Head of caudate nucleus (tissue), 42 donors: ENCODE measurements at places on chromosomes 7 and 10.

GRCh38 chr7:18086165-18087025 lies 58.7 kb upstream of the PRPS1L1 start:
- peak; percentile 36 for DNase-seq

DNA sequence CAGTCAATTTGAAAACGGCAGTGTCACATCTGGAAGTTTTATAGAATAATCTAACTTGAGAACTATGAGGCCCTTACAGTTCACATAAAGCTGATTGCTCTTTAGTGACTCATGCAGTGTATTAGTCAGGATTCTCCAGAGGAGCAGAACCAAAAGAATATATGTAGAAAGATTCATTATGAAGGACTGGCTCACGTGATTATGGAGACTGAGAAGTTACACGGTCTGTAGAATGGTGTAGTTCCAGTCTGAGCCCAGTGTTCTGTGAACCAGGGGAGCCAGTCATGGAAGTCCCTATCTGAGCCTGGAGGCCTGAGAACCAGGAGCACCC lies 21.5 kb downstream of the RBM33 start:
- no peak for DNase-seq

DNA sequence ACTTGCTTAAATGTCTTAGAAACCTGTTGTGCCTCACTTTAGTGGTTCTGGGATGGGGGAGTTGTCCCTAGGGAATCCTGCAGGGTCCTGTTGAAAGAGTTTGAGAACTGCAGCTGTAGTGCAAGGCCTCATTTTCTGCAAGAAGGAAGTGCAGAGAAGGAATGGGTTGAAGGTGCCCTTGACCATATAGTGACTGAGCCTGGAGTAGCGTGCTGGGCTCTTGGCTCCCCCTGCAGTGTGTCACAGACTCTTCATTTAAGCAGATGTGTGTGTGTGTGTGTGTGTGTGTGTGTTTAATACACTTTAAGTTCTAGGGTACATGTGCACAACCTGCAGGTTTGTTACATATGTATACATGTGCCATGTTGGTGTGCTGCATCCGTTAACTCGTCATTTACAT lies 92.2 kb downstream of the GRK5 start:
- no peak for DNase-seq

- no peak for DNase-seq
Measured at GRCh38 chr10:29859521-29860130, 199.8 kb downstream of the JCAD start.

DNA sequence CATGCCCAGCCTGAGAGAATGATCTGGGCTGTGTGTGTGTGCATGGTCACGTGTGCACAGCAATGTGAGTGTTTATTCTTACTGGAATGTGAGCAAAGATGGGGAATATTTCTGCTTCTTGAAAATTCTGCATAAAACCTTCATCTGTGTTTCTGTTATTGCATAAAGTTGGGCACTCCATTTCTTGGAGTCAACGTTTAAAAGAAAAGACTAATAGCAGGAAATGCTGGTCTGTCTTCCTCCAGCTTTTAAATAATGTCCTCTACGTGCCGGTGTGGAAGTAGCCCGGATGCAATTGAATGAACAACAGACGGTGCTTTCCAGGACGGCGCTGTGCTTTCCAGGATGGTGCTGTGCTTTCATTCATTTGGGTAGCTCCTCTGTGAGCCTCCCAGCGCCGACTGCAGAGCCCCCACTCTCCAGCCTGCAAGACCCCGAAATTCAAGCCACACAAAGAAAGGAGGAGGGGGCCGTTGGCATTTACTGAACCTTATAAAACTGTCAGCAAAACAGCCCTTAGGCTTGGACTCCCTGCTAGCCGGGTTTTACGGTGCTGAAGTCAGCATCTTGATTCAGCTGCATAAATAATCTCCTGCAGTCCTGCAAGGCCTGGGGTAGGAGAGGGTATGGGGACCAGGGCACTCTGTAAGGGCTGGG lies 158.2 kb upstream of the PRKCQ start:
- DNase-seq = no peak

DNA sequence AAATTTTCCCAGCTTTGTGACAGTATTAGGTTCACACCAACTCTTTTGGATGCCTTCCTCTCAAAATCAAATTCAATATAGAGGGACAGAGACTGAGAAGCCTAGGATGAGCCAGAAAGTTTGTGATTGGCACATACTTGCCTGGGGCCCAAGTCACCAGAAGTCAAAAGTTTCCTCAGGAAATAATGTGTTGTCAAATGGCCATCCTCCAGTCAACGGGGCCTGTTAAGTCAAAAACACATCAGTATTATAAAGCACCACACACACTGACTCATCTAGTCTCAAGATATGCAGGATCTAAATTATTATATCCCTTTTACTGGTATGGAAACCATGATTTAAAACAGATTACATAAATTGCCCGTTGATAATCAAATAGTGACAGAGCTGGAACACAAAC lies 158.1 kb downstream of the AHR start:
- DNase-seq = no peak

- DNase-seq = no peak
Measured at GRCh38 chr10:63246356-63246755, 113.2 kb downstream of the NRBF2 start.

- DNase-seq = no peak
Measured at GRCh38 chr10:61541960-61542359, 88.8 kb upstream of the TMEM26 start.

DNA sequence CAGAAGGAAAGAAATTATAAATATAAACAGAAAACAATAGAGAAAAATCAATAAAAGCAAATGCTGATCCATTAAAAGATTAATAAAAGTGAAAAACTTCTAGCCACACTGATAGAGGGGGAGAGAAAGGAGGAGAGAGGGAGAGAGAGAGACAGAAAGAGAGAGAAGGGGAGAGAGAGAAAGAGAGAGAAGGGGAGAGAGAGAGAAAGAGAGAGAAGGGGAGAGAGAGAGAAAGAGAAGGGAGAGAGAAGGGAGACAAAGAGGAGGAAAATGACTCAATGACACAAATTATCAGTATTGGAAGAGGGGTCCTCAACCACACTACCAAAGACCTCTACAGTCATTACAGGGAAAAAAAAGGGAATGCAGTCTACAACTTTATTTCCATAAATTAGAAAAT lies 94.4 kb upstream of the VIPR2 start:
- DNase-seq = no peak

GRCh38 chr7:50699143-50699542 lies 83.6 kb downstream of the GRB10 start:
- no peak for DNase-seq

- no peak for DNase-seq
Measured at GRCh38 chr7:80785276-80785675, 133.6 kb downstream of the SEMA3C start.

GRCh38 chr10:117165538-117166417 lies 27.7 kb upstream of the VAX1 start:
- peak; percentile 65 for DNase-seq

DNA sequence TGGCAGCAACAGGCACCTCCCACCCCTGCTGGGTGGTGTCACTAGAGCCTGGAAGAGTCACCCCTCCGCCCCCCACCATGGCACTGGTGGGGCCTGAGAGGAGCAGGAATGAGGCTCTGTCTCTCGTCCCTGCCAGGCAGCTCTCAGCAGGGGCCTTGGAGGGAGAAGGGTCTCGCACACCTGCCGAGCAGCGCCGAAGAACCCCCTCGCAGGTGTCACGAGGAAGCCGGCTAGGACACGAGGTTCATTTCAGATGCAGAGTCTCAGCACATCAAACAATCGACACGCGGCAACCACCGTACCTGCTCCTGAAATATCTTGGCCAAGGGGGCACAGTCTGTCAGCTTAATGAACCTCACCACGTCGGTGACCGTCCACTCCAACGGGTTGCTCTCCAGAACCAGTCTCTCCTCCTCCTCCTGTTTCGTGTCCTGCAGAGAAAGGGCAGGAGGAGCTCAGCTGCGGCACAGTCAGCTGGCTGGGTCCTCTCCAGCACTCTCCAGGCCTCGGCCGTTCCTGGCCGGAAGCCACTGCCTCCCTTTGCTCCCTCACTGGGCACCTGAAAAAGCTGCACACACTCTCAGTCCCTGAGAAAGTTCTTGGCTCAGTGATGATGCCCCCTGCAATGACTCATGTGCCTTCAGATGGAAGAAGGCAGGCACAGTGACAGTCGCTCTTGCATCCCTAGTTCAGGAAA lies 240.1 kb downstream of the SFMBT2 start:
- DNase-seq = peak; percentile 36

- DNase-seq = no peak
Measured at GRCh38 chr7:11153694-11154093, 180.0 kb downstream of the PHF14 start.

GRCh38 chr7:53656881-53657280 lies 621.4 kb downstream of the POM121L12 start:
- DNase-seq = no peak

- no peak for DNase-seq
Measured at GRCh38 chr7:78099715-78100394, 301.3 kb downstream of the PHTF2 start.

DNA sequence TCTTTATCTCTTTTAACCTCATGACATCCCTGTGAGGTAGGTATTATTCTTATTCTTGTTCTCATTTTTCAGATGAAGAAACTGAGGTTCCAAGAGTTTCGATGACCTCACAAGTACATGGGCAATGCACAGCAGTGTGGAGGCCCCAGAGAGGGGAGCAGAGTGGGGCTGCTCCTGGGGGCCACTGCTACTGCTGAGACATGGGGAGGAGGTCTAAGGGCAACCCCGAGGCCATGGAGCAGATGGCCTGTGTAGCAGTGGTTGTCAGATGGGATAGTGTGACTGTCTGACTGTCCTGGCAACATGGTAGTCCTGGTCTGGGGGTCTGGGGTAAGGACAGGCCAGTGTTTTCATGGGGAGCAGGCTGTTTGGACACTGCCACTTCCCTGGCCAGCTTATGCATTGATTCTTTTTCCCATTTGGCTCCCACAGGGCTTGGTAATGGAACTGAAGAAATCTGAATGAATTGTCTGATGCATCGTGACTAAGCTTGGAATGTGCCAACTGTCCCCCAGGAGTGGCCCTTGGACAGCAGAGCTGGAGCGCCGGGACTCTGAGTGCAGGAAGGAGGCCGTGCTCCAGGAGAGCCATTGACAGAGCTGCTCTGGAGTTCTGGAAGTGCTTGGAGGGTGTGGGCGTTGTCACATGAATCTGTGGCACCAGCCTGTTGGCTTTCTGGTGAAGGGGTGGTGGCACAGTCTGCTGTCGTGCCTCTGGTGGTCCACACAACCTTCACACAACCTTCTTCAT lies 40.9 kb downstream of the ADRA2A start:
- no peak for DNase-seq

DNA sequence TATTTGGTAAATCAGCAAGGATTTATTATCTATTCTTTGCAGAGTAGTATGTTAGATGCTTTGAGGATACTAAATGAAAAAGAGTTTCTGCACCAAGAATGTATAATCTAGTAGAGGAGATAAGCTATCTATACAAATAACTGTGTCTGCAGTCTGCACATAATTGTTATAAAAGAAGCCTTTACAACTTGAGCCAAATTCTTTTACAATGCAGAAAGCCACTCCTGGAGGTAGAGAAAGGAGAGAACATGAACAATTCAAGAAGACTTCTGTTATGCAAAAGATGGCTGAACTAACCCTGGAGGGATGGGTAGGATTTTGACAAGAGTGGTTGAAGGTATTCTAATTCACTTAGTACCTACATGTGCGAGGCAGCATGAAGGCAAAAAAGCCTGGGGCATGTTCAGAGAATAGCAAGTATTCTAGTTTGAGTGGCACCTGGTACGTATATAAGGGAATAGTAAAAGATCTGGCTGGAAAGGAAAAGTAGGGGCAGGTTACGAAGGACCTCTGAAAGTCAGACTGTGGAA lies 251.1 kb upstream of the KAT6B start:
- no peak for DNase-seq

GRCh38 chr10:100293066-100293465 lies 6.6 kb upstream of the BLOC1S2 start:
- no peak for DNase-seq

DNA sequence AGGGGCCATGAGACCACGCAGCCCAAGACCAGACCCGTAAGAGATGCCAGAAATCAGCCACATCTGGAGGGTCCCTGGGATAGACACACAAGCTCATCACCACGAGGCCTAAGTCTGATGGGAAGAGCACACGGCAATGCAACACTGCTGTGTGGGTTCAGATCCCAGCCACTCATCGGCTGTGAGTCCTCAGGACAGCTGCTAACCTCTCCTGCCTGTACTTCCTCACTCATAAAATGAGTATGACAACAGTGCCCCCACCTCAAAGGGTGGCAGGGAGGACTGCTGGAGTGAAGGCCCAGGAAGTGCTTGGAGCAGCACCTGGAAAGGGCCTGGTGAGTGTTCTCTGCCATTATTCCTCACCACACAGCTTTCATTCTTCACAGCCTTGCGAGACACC lies 60.9 kb downstream of the MAD1L1 start:
- no peak for DNase-seq

DNA sequence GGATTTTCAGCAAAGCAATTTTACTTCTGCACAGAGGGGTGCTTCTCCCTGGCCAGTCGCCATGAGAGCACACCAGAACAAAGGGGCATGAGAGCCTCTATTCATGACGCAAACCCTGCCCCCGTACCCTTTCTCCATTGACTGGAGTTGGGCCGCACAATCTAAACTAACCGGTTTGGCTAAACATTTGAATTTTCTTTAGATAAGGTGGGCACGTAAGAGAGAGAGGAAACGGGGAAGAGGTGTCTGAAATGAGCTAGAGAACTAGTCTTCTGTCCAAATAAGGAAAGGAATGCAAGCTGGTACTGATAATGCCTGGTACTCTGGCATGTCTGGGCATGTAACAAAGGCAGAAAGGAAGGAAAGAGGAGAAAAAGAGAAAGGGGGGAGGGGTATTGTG lies 13.2 kb upstream of the SCIN start:
- DNase-seq = no peak

GRCh38 chr10:35257057-35257983 lies 79.0 kb upstream of the CCNY start:
- DNase-seq = no peak

DNA sequence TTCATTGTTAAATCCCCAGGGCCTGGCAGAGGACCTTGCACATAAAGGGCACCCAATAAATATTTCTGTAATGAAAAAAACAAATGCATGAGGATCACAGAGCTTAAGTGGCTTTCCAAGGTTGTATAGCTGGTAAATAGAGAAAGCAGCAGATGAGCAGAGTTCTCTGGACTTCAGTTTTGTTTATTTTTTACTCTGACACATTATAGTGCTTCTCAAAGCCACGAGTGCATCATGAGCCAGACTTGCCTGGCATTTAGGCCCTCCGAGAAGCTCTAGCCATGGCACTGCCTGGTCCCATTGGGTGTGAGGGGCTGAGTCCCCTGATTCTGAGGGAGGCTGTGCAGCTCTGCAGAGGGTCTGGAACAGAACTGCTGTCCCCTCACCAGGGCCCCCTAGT lies 87.2 kb upstream of the ZNF32 start:
- DNase-seq = no peak
